ENCODE measurements at places on chromosomes 1 and 21. TPM values are rescaled to one million over a fixed set of nuclear protein-coding genes. Genes with fewer than 3 reads are reported as not detected.

Gene F5
- total RNA-seq = 1.2 TPM

Gene RNU1-4
- 5,589 TPM for total RNA-seq

DNA sequence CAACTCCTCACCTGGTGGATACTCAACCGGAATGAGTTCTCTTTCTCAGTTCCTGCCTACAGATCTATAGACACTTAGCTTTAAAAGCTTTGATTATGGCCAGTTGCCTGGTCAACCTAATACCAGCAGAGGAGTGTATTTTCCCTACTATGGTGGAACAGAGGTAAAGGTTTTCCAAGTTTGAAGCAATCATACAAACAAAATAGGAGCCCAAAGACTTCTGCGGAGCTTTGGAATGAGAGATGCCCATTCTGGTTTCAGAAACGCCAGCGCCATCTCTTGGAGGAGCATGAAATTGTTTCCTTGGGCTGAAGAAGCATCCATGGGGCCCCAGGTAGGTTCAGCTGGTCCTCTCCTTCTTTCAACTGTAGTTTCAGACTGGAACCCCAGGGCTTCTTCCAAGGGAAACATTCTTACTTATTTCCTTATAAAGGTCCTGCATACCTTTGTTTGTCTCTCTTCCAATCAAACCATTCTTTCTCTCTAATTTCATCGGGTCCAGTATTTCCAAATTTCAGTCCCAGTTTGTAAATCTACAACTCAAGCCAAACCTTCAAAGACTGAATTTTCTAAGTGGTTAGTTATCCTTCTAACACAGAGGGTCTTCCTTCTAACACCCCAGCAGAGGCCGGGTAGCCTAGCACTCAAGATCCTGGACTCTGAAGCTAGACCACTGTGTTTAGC, 95.9 kb downstream of the KCNJ15 start:
- DNase-seq = peak; percentile 55

GRCh38 chr1:19615438-19615837, 28.7 kb upstream of the NBL1 start:
- DNase-seq = no peak

- DNase-seq = no peak
Measured at GRCh38 chr21:38327984-38328383, 71.2 kb downstream of the KCNJ15 start.

- no peak for DNase-seq
Measured at GRCh38 chr1:71014178-71014579, 33.4 kb downstream of the PTGER3 start.

GRCh38 chr1:167683226-167683625, 38.6 kb upstream of the MPZL1 start:
- no peak for DNase-seq

DNA sequence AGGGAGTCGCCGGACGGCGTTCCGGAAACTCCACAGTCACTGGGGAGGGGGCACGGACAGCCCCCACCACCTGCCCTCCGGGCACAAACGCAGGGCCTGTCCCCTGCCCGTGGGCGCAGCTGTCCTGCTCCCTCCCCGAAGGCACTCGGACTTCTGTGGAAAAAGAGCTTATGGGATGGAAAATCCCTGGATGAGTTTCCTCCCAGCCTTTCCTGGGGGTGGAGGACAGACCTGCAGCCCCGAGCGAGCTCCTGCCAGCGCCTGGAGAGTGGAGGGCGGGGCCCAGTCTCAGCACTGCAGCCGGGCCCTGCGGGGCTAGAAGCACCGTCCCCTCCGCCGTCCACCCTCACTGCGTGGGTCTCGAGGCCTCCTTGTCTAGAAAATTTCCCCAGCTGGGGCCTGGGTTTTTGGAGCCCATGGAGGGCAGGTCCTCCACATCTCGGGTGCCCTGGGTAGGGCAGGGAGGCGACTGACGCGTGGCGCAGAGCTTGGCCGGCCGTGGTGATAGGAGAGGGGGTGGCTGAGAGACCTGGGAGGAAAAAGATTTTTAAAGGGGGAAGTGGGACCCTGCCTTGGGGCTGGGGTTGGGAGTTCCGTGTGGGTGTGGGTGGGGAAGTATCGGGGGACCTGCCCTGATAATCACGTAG, 6.4 kb upstream of the COL6A1 start:
- DNase-seq = peak; percentile 37

GRCh38 chr1:72284348-72285073, 2.2 kb upstream of the NEGR1 start:
- peak; percentile 23 for DNase-seq

GRCh38 chr1:39416609-39417008, 74.8 kb upstream of the BMP8A start:
- no peak for DNase-seq

- no peak for DNase-seq
Measured at GRCh38 chr1:244067893-244068292, 16.8 kb downstream of the ZBTB18 start.
